ENCODE measurements at places on chromosomes 4 and X. TPM values are rescaled to one million over a fixed set of nuclear protein-coding genes. Genes with fewer than 3 reads are reported as not detected.

Gene PAGE3
- total RNA-seq: not detected

Gene HSFX2
- not detected for total RNA-seq

Gene ATP1B4
- not detected for total RNA-seq

Gene PCDH11X
- not detected for total RNA-seq

Gene BCAP31
- total RNA-seq: 181 TPM

Gene SH3D19
- 25.2 TPM for total RNA-seq

Gene CPLX1
- total RNA-seq: 0.23 TPM

Gene SULT1E1
- total RNA-seq: 1.2 TPM

Gene ARMCX1
- total RNA-seq: 19.4 TPM

Gene NEXMIF
- not detected for total RNA-seq

Gene IL1RAPL2
- total RNA-seq: not detected

Gene TSPAN6
- 14.8 TPM for total RNA-seq

Gene TLR3
- 1.6 TPM for total RNA-seq

Gene CPZ
- total RNA-seq: not detected

Gene NWD2
- not detected for total RNA-seq

Gene RNF212
- total RNA-seq: 1.2 TPM

Gene TFDP3
- total RNA-seq: not detected
